Upper lobe of left lung (tissue), 6 donors: ENCODE measurements at places on chromosomes 7 and 10. TPM values are rescaled to one million over a fixed set of nuclear protein-coding genes. Genes with fewer than 3 reads are reported as not detected.

DNA sequence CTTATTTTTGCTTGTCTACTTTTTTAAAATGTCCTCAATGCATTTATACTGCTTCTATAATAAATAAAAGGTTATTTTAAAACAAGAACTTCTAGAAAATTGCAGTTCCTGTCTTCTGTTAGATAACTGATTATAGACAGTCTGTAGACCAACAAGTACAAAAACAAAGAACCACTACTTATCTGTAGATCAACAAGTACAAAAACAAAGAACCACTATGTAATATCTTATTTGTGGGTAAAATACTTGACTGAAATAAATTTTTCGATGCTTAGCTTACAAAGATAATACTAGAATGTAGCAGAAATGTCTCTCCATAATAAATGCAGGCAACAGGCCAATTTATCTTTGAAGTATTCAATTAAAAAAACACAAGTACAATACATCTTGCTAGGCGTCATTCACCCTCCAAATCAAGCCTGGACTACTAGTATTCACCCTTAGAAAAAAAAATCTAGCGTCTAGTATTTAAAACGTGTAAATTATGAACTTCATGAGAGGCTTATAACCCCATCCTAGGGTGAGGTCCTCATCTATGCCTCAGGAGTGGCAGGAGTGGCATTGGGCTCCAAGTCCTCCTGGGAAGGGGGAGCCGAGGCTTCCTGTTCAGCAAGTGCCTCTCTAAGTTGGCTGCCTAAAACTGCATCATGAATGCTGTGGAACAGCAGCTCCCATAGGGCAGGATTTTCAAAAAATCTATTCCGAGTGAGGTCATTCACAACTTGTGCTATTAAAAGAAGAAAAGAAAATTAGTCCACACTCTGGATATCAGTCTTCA, 26.6 kb downstream of the PSMC2 start:
- H3K27me3 ChIP-seq: no peaks in the 10 kb centered on the region
- H3K27ac ChIP-seq: no peak overlapping the region
- peaks cover 19% of the 10 kb centered on the region for H3K36me3 ChIP-seq
- no peak overlapping the region for H3K4me3 ChIP-seq
- H3K4me1 ChIP-seq: no peaks in the 10 kb centered on the region
- DNase-seq: no peak

The MLXIPL gene
- 20.5 TPM for total RNA-seq

The MEPCE gene
- 44.2 TPM for total RNA-seq

- no peak for DNase-seq
- no peaks in the 10 kb centered on the region for H3K4me1 ChIP-seq
- no peaks in the 10 kb centered on the region for H3K27me3 ChIP-seq
- no peak overlapping the region for H3K4me3 ChIP-seq
- no peak overlapping the region for H3K27ac ChIP-seq
- H3K36me3 ChIP-seq: no peaks in the 10 kb centered on the region
These were observed 138.7 kb upstream of the CELF2 start for GRCh38 chr10:10878963-10879362.

- H3K27ac ChIP-seq: no peak overlapping the region
- H3K4me1 ChIP-seq: no peaks in the 10 kb centered on the region
- H3K4me3 ChIP-seq: no peak overlapping the region
- no peaks in the 10 kb centered on the region for H3K27me3 ChIP-seq
These were observed 550.6 kb upstream of the SEMA3D start for GRCh38 chr7:85737426-85737825.

DNA sequence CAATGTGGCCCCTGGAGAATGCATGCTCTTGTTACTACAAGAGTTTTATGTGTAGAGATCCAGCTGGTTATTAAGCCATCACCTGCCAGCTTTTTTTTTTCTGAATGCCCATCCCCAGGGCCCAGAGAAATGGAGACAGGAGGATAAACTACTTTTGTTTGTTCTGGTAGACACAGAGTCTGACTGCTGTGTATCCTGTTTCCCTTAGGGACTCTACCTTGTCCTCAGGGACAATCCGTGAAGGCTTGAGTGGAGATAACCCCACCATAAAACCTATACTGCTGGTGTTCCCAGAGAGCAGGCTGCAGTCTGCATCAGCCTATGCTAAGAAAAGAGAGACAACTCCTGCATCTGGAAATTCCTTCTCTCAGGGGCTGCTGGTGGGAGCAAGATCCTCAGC, at the start of gene OR2A5:
TSS of gene OR2A5 (plus strand) at position 301 of the 400 bp plus-strand sequence. CDS start 1,454 bp downstream, outside the sequence.
- DNase-seq: no peak
- H3K27me3 ChIP-seq: no peaks in the 10 kb centered on the region
- H3K4me3 ChIP-seq: no peak within 1 kb of the TSS
- no peaks in the 10 kb centered on the region for H3K36me3 ChIP-seq
- H3K4me1 ChIP-seq: no peaks in the 10 kb centered on the region

- H3K36me3 ChIP-seq: no peaks in the 10 kb centered on the region
- no peak overlapping the region for H3K27ac ChIP-seq
- no peak for DNase-seq
These were observed 119.8 kb downstream of the EBF3 start for GRCh38 chr10:129844216-129844766.

DNA sequence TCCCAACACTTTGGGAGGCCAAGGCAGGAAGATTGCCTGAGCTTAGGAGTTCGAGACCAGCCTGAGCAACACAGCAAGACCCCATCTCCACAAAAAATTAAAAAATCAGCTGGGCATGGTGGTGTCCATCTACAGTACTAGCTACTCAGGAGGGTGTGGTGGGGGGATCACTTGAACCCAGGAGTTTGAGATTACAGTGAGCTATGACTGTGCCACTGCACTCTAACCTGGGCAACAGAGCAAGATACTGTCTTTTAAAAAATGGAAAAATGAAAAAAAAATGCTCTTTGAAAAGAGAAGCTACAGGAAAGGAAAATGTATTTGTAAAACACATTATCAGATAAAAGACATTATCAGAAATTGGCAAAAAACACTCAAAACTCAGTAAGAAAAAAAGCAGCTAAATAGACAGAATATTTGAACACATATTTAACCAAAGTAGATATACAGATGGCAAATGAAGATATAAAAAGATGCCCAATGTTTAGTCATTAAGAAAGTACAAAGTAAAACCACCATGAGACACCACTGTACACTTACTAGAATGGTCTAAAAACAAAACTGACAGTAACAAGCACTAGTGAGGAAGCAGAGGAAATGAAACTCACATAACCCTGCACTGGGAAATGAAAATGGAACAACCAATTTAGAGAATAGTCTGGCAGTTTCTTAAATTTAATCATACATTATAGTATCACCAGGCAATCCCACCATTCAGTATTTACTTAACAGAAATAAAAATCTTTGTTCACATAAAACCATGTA, 40.5 kb downstream of the NRBF2 start:
- H3K27ac ChIP-seq: no peak overlapping the region
- H3K27me3 ChIP-seq: no peaks in the 10 kb centered on the region
- peaks cover 13% of the 10 kb centered on the region for H3K36me3 ChIP-seq
- no peaks in the 10 kb centered on the region for H3K4me1 ChIP-seq
- no peak for DNase-seq
- H3K4me3 ChIP-seq: no peak overlapping the region

DNA sequence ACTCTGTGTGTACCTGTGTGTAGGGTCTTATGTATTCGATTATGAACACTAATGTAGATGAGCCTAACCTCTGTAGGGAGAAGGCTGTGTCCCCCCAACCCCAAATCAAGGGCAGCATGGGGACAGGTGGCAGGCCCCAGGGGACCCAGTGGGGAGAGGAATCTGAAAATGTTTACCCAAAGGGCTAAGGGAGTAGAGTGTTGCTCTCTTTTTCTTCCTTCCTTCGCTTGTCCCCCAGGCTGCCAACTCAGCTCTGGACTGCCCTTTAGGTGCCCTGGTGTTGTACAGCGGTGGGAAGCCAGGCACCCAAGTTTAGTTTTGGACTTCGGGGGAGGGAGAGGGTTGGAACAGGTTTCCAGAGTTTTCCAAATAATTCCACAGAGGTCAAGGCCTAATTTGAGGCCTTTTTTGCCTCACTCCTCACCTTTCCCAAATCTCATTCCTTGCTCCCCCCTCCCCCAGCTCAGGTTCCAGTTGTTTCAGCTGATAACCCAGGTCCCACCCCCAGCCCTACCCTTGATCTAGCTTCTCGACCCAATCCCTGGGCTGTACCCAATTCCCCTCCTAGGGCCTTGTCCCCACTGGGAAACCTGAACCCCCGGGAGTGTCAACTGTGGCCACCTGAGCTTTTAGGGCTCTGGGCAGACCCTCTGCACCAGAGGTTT, 9.1 kb upstream of the PAX2 start:
- DNase-seq: no peak
- no peaks in the 10 kb centered on the region for H3K36me3 ChIP-seq
- H3K4me1 ChIP-seq: peaks cover 10% of the 10 kb centered on the region
- H3K27me3 ChIP-seq: peaks cover 19% of the 10 kb centered on the region
- H3K4me3 ChIP-seq: no peak overlapping the region
- H3K27ac ChIP-seq: no peak overlapping the region

GRCh38 chr10:43867113-43867512, 218.4 kb upstream of the ZNF32 start:
- DNase-seq: no peak
- no peaks in the 10 kb centered on the region for H3K27me3 ChIP-seq
- peaks cover 7% of the 10 kb centered on the region for H3K4me1 ChIP-seq
- no peak overlapping the region for H3K4me3 ChIP-seq
- H3K36me3 ChIP-seq: no peaks in the 10 kb centered on the region

The LOXL4 gene
- total RNA-seq: 4.2 TPM

The TRIM50 gene
- 0.37 TPM for total RNA-seq

DNA sequence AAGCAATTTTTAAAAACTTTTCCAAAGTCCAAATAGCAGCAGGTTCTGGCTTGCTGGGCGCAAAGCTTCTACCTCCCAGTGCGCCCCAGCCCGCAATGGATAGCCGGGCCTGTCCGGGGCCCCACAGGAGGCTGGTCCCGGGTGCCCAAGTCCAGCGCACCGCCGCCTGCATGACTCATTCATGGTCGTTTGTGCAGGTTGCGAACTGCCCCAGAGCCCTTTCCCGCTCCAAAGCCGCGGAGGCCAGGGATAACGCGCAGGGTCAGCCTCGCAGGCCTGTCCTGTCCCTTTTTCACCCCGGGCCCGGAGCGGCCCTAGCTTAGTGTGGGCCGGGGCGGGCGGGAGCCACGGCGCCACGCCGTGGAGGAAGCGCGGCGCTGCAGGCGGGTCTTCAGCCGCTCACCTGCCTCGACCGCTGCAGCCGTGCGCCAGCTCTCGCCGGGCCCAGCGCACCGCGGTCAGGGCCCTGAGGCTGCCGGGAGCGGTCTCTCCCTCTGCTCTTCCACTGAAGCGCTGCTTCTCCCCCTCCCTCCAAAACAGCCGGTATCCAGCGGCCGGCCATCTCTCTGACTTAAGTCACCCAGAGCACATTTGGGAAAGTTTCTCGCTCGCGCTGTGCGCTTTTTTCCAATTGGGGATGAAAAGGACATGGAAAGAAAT, 1.7 kb upstream of the EGR2 start:
- peak overlapping the region; percentile 90 for H3K4me3 ChIP-seq
- H3K27ac ChIP-seq: peak overlapping the region; percentile 81
- no peaks in the 10 kb centered on the region for H3K36me3 ChIP-seq
- H3K27me3 ChIP-seq: peaks cover 21% of the 10 kb centered on the region
- peak; percentile 94 for DNase-seq
- peaks cover 38% of the 10 kb centered on the region for H3K4me1 ChIP-seq

The XRCC2 gene
- 0.46 TPM for total RNA-seq

The MBLAC1 gene
- total RNA-seq: 3.6 TPM

GRCh38 chr10:60135020-60135419, 228.7 kb upstream of the CCDC6 start:
- no peak overlapping the region for H3K27ac ChIP-seq
- H3K4me1 ChIP-seq: no peaks in the 10 kb centered on the region
- no peaks in the 10 kb centered on the region for H3K36me3 ChIP-seq
- H3K27me3 ChIP-seq: no peaks in the 10 kb centered on the region
- no peak for DNase-seq

The SLC26A3 gene
- not detected for total RNA-seq

DNA sequence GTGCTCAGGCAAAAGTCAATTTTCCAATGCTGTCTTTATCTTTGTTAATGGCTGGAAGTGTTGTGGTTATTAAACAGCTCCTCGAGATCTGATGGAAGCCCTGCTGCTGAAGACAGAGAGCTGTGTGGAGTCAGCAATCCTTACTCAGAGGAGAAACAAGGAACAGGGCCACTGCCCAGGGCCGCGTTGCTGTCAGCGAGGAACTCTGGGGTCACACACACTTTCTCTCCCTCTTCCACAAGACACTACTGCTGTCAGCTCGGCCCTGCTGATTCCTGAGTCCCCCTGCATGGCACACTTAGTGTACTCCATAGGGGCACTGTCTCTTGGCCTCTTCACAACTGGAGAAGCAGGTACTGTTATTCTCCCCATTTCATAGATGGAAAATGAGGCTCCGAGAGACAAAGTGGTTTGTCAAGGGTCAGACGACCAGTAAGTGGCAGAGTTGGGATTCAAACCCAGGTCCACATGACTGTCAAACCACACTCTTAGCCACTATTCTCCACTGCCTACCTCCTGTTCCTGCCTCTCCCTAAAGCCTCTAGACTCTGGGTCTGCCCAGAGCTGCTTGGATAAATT, 29.3 kb upstream of the PDCD4 start:
- H3K27ac ChIP-seq: no peak overlapping the region
- no peaks in the 10 kb centered on the region for H3K27me3 ChIP-seq
- no peaks in the 10 kb centered on the region for H3K4me1 ChIP-seq
- no peaks in the 10 kb centered on the region for H3K36me3 ChIP-seq
- DNase-seq: no peak

The RSPH10B2 gene
- total RNA-seq: 5.7 TPM

The HTR5A gene
- not detected for total RNA-seq

GRCh38 chr10:29635711-29636144, 957 bp upstream of the SVIL start:
- no peaks in the 10 kb centered on the region for H3K36me3 ChIP-seq
- peaks cover 30% of the 10 kb centered on the region for H3K4me1 ChIP-seq
- no peak overlapping the region for H3K4me3 ChIP-seq
- peak overlapping the region; percentile 79 for H3K27ac ChIP-seq
- no peaks in the 10 kb centered on the region for H3K27me3 ChIP-seq

DNA sequence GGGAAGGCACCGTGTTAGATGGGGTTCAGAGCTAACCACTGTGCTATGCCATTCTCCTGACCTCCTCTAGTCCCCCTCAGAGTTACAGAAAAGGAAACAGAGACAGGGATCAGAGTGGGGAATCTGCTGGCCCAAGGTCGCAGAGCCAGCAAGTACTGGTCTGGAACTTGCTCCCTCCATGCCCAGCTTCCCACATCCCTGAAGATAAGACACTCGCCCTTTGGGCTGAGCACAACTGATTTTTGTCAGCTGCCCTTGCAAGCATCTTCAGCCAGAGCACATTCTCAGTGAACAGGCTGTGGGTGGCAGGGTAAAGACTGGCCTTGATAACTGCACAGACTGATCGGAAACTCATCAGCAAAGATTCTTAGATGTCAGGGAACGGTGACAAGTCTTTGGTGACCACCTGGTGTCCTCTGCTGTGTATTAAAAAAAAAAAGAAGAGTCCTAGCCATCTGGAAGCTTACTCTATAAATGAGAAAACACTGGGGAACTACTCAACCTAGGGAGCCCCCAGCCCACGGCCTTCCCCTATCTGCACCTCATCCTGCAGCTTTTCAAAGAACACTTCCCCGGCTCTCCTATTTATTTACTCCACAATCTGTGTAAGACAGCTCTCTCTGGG, 1.3 kb upstream of the SORBS1 start:
- H3K27me3 ChIP-seq: no peaks in the 10 kb centered on the region
- H3K4me1 ChIP-seq: peaks cover 28% of the 10 kb centered on the region
- no peak for DNase-seq
- H3K36me3 ChIP-seq: no peaks in the 10 kb centered on the region
- no peak overlapping the region for H3K4me3 ChIP-seq

The TUBAL3 gene
- not detected for total RNA-seq

The TUBB8 gene
- total RNA-seq: not detected

GRCh38 chr7:100401811-100402210, 26.7 kb downstream of the ZCWPW1 start:
- H3K27ac ChIP-seq: no peak overlapping the region
- no peak for DNase-seq
- no peaks in the 10 kb centered on the region for H3K36me3 ChIP-seq
- no peak overlapping the region for H3K4me3 ChIP-seq
- no peaks in the 10 kb centered on the region for H3K27me3 ChIP-seq
- H3K4me1 ChIP-seq: peaks cover 10% of the 10 kb centered on the region

The TAS2R5 gene
- 8.4 TPM for total RNA-seq
